Left ventricle myocardium inferior (tissue), 1 donor: ENCODE measurements at places on chromosomes 4 and X. TPM values are rescaled to one million over a fixed set of nuclear protein-coding genes. Genes with fewer than 3 reads are reported as not detected.
A peak's percentile ranks its signal among the peaks of the same experiment; 100 is the strongest.

FDCSP gene
- total RNA-seq = not detected

SULT1B1 gene
- 1.1 TPM for total RNA-seq

LIN54 gene
- 6.2 TPM for total RNA-seq

PCDH11X gene
- 0.08 TPM for total RNA-seq

SOX3 gene
- not detected for total RNA-seq

SMPX gene
- 726 TPM for total RNA-seq

UCHL1 gene
- total RNA-seq = 35.2 TPM

ARSJ gene
- 1.2 TPM for total RNA-seq

SLC10A3 gene
- 10.4 TPM for total RNA-seq

SRP72 gene
- total RNA-seq = 32.6 TPM

- DNase-seq = no peak
- H3K36me3 ChIP-seq = no peaks in the 10 kb centered on the region
- no peaks in the 10 kb centered on the region for H3K27me3 ChIP-seq
- H3K4me1 ChIP-seq = peaks cover 15% of the 10 kb centered on the region
These were observed 43.4 kb downstream of the C4orf51 start for GRCh38 chr4:145723336-145723735.

DNA sequence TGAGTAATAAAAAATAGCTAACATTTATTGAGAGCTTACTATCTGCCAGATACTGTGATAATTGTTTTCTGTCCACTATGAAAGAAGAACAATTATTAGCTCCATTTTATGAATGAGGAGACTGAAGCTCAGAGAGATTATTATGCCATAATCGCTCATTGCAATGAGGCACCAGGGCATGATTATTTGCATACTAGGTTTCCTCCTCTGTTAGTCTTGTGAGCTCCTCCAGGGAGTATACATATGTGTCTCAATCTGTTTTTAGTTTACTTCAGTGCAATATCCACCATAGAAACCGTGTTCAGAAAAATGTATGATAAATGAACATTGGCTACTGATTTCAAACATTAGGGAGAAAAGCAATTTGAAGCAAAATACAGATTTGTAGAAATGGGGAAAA is 139.4 kb upstream of the OTUD4 start:
- no peaks in the 10 kb centered on the region for H3K4me1 ChIP-seq
- H3K27me3 ChIP-seq = no peaks in the 10 kb centered on the region
- no peak overlapping the region for H3K4me3 ChIP-seq
- DNase-seq = no peak
- H3K27ac ChIP-seq = no peak overlapping the region

- H3K27me3 ChIP-seq = peaks cover 44% of the 10 kb centered on the region
- H3K36me3 ChIP-seq = no peaks in the 10 kb centered on the region
- H3K4me1 ChIP-seq = peaks cover 8% of the 10 kb centered on the region
- no peak overlapping the region for H3K27ac ChIP-seq
- no peak for DNase-seq
These were observed 93.0 kb downstream of the FAM53A start for GRCh38 chr4:1591107-1591506.

DNA sequence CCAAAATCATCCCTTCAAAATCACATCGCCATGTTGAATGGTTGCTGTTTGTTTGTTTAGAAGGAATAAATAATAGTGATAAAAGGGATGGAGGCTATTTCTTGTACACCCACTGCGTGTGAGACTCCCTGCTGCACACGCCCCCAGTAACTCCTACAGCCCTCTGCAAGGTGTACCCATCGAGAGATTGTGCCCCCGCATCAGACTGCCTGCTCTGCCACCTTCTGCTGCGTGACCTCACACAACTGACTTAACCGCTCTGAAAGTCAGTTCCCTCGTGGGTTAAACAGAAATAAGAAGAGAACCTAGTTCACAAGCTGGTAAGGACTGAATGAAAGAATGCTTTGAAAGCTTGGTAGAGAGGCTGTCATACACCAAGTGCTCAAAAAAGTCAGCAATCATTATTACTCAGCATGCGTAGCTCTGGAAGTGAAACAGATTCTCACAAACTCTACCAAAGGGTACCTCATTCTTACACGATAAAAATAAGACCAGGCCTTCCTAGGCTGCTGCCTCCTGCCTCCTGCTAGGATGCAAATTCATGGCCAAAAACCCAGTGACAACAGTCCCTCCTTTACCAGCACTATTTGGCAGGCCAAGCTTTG is 147.1 kb downstream of the CPEB2 start:
- H3K27me3 ChIP-seq = no peaks in the 10 kb centered on the region
- peak overlapping the region; percentile 81 for H3K27ac ChIP-seq
- no peak overlapping the region for H3K4me3 ChIP-seq
- no peaks in the 10 kb centered on the region for H3K36me3 ChIP-seq

- H3K27me3 ChIP-seq = no peaks in the 10 kb centered on the region
- no peak overlapping the region for H3K4me3 ChIP-seq
- H3K4me1 ChIP-seq = no peaks in the 10 kb centered on the region
These were observed 217.2 kb upstream of the BOD1L1 start for GRCh38 chr4:13844740-13845139.

DNA sequence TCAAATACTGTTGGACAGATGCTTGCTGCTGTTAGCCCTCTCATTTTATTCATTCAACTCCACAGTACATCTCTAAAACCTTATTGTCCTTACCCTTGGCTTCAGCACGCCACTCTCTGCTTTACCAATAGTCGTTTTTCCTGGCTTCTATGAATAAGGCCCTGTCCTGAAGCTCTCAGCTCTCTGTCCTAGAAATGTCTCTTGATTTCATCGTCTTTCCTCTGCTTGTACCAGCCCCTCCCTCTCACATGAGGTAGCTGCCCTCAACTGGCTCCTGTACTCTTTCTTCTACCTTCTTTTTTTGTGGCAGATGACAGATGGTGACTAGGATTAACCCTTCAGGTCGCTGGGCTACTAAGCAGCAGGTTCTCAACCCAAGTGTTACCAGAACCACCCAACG is 11.4 kb downstream of the ADGRA3 start:
- no peak overlapping the region for H3K4me3 ChIP-seq
- no peak for DNase-seq
- H3K36me3 ChIP-seq = no peaks in the 10 kb centered on the region

GRCh38 chr4:80076681-80077080 is 3.7 kb upstream of the ANTXR2 start:
- no peaks in the 10 kb centered on the region for H3K27me3 ChIP-seq
- peaks cover 34% of the 10 kb centered on the region for H3K4me1 ChIP-seq
- no peaks in the 10 kb centered on the region for H3K36me3 ChIP-seq

DNA sequence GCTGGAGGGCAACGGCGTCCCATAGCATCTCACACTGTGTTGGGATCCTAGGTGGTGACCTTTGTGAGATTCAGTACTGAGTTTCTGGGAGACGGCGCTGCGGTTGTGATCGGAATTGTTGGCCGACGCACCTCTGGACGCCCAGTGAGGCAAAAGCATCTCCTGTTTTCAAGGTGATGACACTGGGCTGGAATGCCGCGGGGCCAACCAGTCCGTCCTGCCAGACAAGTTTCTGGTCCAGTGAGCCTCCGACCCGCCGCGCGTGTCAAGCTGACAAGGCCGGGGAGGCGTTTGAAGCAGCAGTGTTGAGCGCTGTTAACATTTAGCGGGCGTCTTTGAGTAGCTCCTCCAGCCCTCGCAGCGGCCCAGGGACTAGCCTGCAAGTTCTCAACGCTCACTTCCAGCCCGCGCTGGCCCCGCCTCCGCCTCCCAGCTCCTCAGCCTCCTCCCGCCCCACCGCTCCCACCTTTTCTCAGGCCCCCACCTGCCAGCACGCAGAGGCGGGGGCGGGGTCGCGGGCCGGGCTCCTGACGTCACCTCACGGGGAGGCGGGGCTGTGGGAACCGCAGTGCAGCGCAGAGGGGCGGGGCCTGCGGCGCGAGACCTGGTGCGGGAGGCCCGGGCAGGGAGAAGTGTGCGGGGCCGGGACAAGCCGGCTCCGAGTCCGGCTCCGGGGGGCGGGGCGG is 482 bp upstream of the CDS1 start:
- H3K36me3 ChIP-seq = no peaks in the 10 kb centered on the region
- H3K27ac ChIP-seq = peak overlapping the region; percentile 73
- peak; percentile 83 for DNase-seq
- H3K4me1 ChIP-seq = peaks cover 23% of the 10 kb centered on the region
- peak overlapping the region; percentile 89 for H3K4me3 ChIP-seq

DNA sequence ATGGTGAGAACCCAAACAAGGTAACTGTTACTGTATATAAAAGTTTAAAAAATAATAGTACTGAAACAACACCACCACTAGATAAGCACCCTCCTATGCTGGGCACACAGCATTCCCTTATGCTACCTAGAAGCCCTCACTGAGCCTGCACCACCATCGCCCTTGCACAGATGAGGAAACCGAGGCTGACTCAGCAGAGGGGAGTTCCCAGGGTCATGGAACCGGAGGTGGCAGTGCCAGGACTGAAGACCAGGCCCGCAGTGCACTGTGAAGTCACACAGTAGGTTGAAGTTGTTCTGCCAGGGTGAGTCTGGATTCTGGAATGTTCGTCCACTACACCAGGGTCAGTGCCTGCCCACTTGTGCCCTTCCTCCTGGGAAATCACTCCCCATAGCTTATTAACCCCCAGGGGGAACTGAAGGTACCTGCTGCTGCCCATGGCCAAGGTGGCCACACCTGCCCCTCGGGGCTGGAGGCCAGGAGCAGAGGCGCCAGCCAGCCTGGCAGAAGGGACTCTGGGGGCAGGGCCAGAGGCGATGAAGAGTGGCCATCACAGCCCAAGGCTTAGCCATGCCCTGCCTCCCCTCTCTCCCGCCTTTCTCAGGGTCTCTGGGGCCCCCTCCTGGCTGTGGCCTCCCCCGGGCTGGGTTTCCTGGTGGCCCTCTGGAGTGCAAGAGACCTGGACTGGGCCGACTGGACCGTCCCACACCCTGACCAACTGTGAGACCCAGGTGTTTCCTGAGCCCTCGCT is 15.1 kb upstream of the ABLIM2 start:
- no peak for DNase-seq
- H3K4me1 ChIP-seq = peaks cover 9% of the 10 kb centered on the region
- no peak overlapping the region for H3K4me3 ChIP-seq
- no peaks in the 10 kb centered on the region for H3K36me3 ChIP-seq
- peaks cover 7% of the 10 kb centered on the region for H3K27me3 ChIP-seq

DNA sequence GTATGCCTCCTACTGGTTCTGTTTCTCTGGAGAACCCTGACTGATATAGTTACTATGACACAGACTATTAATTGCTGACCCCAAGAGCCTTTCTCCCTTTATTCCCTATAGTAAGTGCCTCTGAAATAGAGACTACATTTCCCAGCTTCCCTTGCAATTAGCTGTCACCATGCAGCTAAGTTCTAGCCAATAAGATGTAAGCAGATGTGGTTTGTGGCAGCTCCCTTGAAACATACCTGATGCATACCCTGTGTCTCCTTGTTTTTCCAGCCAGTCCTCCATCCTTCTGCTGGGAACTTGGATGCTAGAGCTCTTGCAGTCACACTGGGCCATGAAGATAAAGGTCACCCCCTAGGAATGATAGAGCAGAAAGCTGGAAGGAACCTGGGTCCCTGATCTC is 9.7 kb upstream of the TMEM165 start:
- H3K4me3 ChIP-seq = no peak overlapping the region
- no peaks in the 10 kb centered on the region for H3K36me3 ChIP-seq
- no peaks in the 10 kb centered on the region for H3K27me3 ChIP-seq
- DNase-seq = no peak
- no peaks in the 10 kb centered on the region for H3K4me1 ChIP-seq

GRCh38 chrX:38694394-38694793 is 106.9 kb upstream of the MID1IP1 start:
- H3K4me1 ChIP-seq = no peaks in the 10 kb centered on the region
- no peak overlapping the region for H3K4me3 ChIP-seq
- no peak for DNase-seq
- no peaks in the 10 kb centered on the region for H3K36me3 ChIP-seq
- no peaks in the 10 kb centered on the region for H3K27me3 ChIP-seq

DNA sequence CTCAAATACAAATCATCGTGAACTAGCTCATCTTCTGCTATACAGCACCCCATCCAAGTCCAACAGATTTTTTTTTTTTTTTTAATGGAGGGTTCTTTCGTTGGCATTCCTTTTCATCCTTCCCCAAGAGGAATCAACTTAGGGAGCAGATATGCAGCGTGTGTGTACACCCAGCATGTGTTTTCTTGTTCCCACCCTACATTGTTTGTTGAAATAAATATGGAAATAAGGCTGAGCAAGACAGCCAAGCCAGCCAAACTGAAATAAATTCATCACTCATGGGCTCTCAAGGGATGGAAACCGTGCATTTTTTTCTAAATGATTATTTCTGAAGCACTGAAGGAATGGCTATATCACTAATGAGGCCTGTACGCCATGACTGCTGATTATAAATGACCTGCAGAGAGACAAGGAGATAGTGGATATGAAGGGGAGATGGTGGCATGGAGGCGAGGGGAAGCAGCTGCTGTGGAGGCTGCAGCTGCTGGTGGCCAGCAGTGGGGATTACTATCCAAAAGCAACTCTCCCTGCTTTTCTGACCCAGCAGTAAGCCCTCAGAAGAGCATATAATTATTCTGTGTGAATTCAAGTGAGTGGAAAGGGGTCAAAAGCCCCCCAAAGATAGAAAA is 173.9 kb downstream of the MGST2 start:
- H3K4me1 ChIP-seq = peaks cover 30% of the 10 kb centered on the region
- no peak for DNase-seq
- no peak overlapping the region for H3K4me3 ChIP-seq
- no peaks in the 10 kb centered on the region for H3K36me3 ChIP-seq
- H3K27me3 ChIP-seq = no peaks in the 10 kb centered on the region

DNA sequence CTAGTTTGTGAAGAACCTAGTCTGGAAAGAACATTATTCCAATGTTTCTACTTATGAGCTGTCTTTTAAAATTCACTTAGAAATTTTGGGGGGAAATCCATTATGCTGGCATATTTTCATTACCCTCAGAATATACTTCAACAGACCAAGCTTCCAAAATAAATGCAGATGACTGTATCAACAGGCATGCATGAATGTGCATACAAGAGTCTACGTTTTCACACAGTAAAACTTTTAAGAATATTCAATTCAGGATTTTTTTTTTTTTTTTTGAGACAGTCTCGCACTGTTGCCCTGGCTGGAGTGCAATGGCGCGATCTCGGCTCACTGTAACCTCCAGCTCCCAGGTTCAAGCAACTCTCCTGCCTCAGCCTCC is 49.7 kb downstream of the ABCG2 start:
- H3K27me3 ChIP-seq = no peaks in the 10 kb centered on the region
- H3K27ac ChIP-seq = no peak overlapping the region
- no peak overlapping the region for H3K4me3 ChIP-seq
- H3K36me3 ChIP-seq = no peaks in the 10 kb centered on the region
- no peak for DNase-seq

- no peaks in the 10 kb centered on the region for H3K27me3 ChIP-seq
- no peaks in the 10 kb centered on the region for H3K4me1 ChIP-seq
- no peak for DNase-seq
- no peak overlapping the region for H3K4me3 ChIP-seq
These were observed 221.2 kb downstream of the SLC4A4 start for GRCh38 chr4:71559957-71560571.

GRCh38 chrX:126770179-126770578 is 49.4 kb upstream of the PRR32 start:
- no peaks in the 10 kb centered on the region for H3K4me1 ChIP-seq
- no peak for DNase-seq
- no peaks in the 10 kb centered on the region for H3K27me3 ChIP-seq
- H3K27ac ChIP-seq = no peak overlapping the region

DNA sequence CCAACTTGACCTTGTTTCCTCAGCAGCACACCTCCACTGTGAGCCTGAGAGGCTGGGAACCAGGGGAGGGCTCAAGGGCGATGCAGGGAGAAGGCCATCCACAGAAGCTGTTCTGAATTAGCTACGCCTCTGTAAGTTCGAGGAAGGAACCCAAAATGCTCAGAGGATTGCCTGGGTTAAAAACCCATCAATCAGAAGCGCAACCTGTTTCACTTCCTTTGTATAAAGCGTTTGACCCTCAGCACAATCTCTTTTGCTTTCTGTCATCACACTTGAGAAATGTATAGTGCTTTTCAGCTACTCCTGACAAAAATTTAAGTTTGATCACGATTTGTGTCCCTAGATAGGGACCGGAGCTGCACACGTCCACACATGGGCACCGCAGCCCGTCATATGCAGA is 48.0 kb upstream of the MAP3K15 start:
- H3K4me1 ChIP-seq = peaks cover 7% of the 10 kb centered on the region
- DNase-seq = no peak
- no peaks in the 10 kb centered on the region for H3K36me3 ChIP-seq
- H3K27me3 ChIP-seq = no peaks in the 10 kb centered on the region
